ENCODE measurements at places on chromosomes 1 and 21. TPM values are rescaled to one million over a fixed set of nuclear protein-coding genes. Genes with fewer than 3 reads are reported as not detected.

- no peak for DNase-seq
Measured at GRCh38 chr1:85484264-85484663, 19.3 kb upstream of the DDAH1 start.

DNA sequence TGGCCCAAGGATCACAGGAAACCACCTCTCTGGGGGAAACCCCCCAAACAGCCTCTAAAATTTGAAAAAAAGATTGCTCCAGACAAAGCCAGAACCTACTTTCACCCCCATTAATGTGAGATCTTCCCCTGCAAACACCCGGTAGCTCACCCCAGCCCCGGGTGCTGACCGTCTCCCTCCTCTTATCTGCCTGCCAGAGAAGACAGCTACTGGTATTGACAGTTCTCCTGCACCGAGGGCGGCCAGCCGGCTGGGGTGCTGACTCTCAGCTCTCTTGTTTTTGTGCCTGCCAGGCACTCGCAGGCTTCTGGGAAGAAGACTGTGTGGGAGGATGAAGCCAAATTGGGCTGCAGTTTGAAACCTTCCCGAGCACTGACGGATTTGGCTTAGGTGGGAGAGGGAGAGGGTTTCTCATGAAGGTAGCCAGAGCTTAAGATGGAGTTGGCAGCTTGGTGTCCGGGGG, 48.2 kb downstream of the RASSF5 start:
- DNase-seq: peak; percentile 39

GRCh38 chr21:32340863-32341848, 42.5 kb downstream of the MRAP start:
- no peak for DNase-seq

DNA sequence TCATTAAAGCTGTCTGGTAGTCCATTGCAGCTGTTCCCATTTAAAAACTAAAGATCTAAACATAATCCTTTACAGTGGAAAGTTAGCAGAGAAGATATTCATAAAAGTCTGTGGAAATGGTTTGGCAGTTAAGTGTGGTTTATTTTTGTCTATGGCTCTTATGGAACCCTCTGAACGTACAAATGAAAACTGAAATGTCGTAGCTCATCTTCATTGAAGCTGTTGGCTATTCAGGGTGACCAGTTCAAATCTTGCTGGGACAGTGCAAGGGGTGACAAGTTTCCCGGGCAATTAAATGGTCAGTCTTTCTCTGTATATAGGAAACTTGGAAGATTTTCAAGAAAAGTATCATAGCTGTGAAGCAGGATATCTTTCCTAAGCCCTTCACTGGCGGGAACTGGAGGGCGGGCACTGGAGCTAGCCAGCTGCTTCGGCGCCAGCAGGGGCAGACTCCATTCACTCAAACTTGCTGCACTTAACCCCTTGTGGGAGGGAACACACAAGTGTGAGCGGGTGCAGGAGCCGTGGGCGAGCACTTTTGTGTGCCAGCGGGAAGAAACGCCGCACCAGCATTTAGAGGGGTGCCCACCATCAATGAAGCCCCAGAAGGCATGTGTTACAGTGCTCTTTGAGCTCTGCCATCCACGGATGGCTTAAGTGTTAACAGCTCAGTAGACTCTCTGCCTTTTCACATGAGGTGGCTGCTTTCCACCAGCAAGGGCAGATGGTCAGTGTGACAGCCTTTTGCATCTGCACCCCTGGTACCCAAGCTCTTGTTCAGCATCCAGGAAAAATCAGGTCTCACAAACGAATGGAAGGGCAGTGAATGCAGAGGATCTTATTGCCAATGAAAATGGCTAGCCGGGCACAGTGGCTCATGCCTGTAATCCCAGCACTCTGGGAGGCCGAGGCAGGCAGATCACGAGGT, 232.1 kb upstream of the KAZN start:
- DNase-seq: no peak

DNA sequence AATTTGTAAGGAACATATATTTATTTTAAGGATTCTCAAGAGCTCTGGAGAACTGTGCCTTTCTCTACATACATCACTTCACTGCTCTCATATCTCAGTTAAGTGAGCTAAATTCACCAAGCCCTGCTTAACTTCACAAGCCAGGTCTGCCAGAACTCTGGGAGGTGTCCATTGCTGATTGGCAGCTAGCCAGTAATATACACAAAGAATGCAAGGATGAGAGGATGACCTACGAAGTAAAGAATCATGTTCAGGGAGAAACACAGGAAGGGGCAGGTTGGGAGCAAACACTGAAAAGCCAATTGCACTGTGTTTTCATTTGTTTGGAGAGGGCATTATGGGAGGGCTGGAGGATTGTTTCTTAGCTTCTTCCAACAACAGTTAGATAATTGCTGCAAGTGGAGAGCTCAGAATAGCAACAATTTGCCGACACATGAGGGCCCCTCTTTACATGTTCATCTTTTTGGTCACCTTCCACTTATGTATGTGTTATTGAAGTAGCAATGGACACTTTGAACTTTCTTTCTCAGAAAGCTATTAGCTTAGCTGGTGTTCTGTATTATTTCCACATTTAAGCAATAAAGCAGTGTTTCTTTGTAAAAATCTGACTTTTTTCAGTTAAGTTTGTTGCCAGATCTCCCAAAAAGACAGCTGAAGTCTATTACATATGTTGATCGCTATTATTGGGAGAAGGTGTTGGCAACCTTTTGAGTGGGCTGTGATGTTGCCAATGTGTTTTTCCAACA, 254.8 kb downstream of the LTN1 start:
- DNase-seq: no peak

SCP2 gene
- total RNA-seq: 69.0 TPM

Data from CD8-positive, alpha-beta memory T cell (primary cell).